ENCODE measurements at places on chromosomes 13 and 19. TPM values are rescaled to one million over a fixed set of nuclear protein-coding genes. Genes with fewer than 3 reads are reported as not detected.

FPR1 gene
- polyA plus RNA-seq = 0.49 TPM

URAD gene
- polyA plus RNA-seq = not detected

SRRM5 gene
- 0.14 TPM for polyA plus RNA-seq

PLVAP gene
- 29.5 TPM for polyA plus RNA-seq

ZNF121 gene
- 10.6 TPM for polyA plus RNA-seq

ARL11 gene
- 1.3 TPM for polyA plus RNA-seq

CEACAM3 gene
- polyA plus RNA-seq = 0.76 TPM

FCAR gene
- polyA plus RNA-seq = 0.10 TPM

RFPL4AL1 gene
- polyA plus RNA-seq = not detected

TMEM255B gene
- 6.8 TPM for polyA plus RNA-seq

SIGLEC10 gene
- polyA plus RNA-seq = 0.65 TPM

All from esophagus (tissue), 2 donors.